ENCODE measurements at places on chromosomes 2 and 18.
A peak's percentile ranks its signal among the peaks of the same experiment; 100 is the strongest.

GRCh38 chr2:231633241-231633976 is 40.7 kb downstream of the TEX44 start:
- DNase-seq: no peak

GRCh38 chr2:70367722-70368323 is 66.0 kb upstream of the FAM136A start:
- DNase-seq: no peak

DNA sequence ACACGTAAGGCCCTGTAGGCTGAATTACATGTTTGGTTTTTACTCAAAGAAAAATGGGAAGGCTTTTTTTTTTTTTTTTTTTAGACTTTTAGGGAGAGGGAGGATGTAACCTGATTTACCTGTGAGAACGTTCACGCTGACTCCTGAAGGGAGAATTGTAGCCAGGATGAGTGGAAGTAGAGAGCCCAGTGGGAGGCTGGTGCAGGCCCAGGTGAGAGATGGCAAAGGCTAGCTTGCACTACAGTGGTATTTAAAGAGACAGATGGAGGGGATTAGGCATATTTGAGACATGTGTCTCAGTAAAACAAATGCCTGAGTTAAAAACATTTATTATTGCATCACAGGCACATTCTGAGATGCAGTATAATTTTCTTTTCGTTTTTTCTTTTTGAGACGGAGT is 107.9 kb downstream of the CCDC85A start:
- no peak for DNase-seq

GRCh38 chr2:237982039-237982725 is 15.4 kb downstream of the UBE2F start:
- no peak for DNase-seq

GRCh38 chr18:7038330-7038851 is 79.2 kb downstream of the LAMA1 start:
- DNase-seq: peak; percentile 92

GRCh38 chr18:9642799-9643462 is 28.6 kb upstream of the PPP4R1 start:
- no peak for DNase-seq

- peak; percentile 94 for DNase-seq
Observed at GRCh38 chr2:219177552-219178376, at the start of gene RETREG2. TSS of gene RETREG2 (plus strand) at chr2:219178275. CDS start at chr2:219178353, 78 bp downstream.
